Stimulated activated CD8-positive, alpha-beta memory T cell treated with anti-CD3 and anti-CD28 coated beads, Interleukin-12 subunit alpha, Interleukin-12 subunit beta, amount 100 ng/mL, for 4 hours (primary cell): ENCODE measurements at places on chromosomes 13 and 19.

GRCh38 chr13:97212601-97213040, 9.5 kb upstream of the MBNL2 start:
- no peak for DNase-seq

DNA sequence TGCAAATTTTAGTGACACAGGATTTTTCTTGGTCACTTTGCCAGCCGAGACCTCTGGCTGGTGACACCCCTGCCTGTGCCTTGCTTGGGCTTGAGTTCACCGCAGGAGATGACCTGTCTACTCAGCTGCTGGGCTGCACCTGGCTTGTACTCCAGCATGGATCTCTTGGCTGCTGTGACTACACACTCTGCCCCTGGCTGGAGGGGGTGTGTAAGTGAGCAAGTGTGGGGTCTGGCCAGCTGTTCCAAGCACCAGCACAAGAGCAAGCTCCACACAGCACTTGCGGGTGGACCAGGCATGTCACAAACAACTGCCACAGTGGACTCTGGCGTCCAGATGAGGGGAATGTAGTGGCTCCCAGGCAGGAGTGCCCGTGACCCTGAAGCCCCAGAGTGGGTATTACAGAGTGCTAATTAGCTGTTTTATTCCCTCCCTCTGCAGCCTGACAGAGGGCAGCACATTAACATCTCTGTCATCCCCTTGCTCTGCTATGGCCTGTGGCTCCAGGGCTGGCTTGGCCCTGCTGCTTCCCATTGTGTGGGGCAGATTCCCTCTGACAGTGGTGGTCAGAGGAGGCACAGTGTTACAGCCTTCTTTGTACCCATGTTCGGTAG, 1387.2 kb downstream of the OLFM4 start:
- no peak for DNase-seq

- DNase-seq = peak; percentile 17
These were observed 12.3 kb upstream of the CADM4 start for GRCh38 chr19:43651758-43652545.

GRCh38 chr19:33408538-33409434, 35.3 kb downstream of the CEBPG start:
- DNase-seq = no peak

- no peak for DNase-seq
These were observed 3.4 kb downstream of the CCNE1 start for GRCh38 chr19:29815231-29815630.

DNA sequence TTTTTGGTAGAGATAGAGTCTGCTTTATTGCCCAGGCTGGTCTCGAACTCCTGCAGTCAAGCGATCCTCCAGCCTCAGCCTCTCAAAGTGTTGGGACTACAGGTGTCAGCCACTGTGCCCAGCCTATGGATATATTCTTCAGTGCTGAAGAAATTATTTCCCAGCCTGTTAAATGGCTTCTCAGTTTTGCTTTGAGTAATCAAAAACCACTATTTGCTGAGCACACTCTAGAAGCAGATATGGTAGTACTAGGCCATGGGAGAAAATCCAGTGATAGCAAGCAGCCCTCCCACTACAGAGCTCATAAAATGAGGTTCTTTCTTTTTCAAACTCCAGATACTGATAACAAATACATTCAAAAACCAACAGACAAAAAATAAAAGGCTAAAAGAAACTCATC, 80.6 kb upstream of the CLDN10 start:
- no peak for DNase-seq

DNA sequence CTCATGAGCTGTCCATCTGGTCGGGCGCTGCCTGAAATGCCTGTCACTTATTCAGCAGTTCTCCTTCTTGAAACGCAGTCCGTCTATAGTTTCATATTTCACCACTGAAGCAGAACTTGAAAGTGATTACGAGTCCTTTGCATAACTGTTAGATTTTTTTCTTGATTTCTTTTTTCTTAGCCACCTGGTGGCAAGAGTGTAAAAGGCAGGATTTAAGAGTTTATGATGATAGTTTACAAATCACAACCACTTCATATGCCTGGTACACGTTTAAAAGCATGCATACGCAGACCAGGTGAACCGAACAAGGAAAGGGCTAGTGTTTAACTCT, 45.8 kb downstream of the GGACT start:
- no peak for DNase-seq

GRCh38 chr13:61706899-61707298, 291.2 kb upstream of the PCDH20 start:
- DNase-seq = no peak

DNA sequence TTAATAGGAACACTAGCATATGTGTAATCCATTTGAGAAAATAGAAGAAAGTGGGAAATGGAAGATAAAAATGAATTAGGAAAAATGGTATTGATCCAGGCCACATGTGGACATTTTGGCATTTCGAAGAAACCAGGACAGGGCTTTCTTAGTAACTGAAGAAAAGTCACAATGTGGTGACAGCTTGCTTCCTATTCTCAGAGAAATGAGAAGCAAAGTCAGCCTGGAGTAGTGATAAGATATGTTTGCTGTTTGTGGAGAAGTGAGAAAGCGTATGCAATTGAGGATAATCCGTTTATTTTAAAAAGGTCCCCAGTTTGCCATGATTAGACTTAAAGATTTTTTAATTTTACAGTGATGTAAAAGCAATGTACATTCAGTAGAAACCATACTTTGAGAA, 127.9 kb downstream of the SLITRK6 start:
- no peak for DNase-seq

DNA sequence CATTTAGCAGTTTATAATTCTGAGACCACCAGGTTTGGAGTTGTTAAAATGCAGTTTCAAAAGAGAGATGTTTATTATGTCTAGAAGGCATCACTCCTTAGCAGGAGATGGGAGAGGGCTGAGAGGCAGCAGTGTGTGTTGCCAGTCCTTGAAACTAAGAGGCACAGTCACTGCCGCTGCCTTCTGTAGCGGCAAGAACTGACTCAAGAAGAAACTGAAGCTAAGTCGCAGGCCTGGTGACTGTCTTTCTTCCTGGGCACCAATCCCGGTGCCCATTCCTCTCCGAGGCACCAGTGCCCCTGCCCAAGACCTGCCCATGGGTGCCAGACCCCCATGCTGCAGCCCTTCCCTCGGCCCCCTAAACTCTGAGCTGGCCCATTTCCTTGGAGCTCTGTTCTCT, 20.1 kb downstream of the N4BP2L1 start:
- DNase-seq = no peak

GRCh38 chr13:96089749-96090239, at the start of gene HS6ST3:
TSS of gene HS6ST3 (plus strand) at chr13:96090107.
- DNase-seq = no peak

DNA sequence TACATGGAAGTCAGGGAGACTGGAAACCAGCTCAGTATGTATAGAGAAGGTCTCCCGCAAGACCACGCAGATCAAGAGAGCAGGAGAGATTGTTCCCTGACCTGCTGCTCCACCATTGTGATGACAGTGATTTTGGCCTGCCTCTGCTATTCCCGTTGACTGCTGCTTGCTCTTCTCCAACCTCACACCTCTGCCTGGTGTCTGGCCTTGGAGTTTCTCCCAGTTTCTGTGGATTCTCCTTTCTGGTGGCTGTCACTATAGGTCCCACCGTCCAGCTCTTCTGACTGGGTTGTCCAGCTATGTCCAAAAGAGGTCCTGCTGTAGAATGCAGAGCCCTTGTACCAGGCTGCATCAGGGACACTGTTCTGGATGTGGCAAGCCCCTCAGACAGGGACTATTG, 171.7 kb downstream of the DNAJC15 start:
- DNase-seq = no peak

- no peak for DNase-seq
These were observed 372.0 kb downstream of the EFNB2 start for GRCh38 chr13:106163426-106163825.

GRCh38 chr19:18713550-18714117, 30.2 kb downstream of the CRTC1 start:
- DNase-seq = no peak

DNA sequence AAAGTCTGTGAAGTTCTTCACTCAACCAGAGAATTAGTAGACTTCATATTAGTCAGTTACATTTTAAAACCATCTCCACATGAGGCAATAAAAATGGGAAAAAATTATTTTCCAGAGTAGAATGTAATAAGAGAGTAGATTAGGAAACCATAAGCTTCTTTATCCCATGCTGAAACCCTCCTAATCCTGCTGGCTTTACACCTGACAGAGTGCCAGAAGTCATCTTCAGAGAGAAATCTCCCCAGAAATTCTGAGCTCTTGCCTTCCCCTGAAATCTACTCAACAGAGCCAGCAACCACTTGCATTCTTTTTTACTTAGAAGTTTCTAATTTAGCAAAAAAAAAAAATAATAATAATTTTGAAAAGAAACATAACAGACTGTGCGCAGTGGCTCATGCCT, 279.9 kb downstream of the NHLRC3 start:
- DNase-seq = no peak

- no peak for DNase-seq
These were observed 48.4 kb downstream of the ATP8A2 start for GRCh38 chr13:25420161-25420560.

GRCh38 chr13:106710266-106710665, 142.3 kb upstream of the ARGLU1 start:
- no peak for DNase-seq

GRCh38 chr13:97913206-97913605, 40.3 kb upstream of the IPO5 start:
- no peak for DNase-seq

DNA sequence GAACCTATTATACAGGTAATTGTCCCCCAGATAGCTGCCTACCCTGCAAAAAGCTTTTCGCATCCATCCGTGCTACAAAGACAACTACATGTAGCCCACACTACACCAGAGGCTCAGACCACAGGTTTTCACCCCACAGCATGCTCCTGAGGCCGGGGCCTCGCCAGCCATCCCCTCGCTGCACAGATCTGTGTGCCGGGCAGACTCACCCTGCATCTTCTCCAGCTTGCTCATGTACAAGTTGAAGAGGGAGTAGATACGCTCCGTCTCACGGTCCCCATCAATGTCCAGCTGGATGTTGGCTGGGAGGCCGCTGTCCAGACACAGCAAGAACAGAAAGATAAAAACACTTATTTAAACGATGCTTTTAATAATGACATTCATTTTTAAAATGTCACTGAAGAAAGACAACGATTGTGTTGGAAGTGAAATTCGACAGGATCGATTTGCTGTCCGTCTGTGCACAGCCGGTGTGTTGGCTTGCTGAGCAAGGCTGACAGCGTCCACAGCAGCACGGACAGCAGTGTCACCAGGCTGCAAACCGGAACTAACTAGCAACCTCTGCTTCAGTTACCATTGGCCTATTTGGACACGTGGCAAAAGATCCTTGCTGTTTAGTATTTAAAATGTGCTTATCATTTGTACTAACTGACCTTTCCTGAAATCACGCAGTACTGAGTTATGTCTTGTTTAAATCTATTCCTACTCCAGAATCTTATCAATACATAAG, 18.6 kb upstream of the C13orf46 start:
- DNase-seq = no peak

DNA sequence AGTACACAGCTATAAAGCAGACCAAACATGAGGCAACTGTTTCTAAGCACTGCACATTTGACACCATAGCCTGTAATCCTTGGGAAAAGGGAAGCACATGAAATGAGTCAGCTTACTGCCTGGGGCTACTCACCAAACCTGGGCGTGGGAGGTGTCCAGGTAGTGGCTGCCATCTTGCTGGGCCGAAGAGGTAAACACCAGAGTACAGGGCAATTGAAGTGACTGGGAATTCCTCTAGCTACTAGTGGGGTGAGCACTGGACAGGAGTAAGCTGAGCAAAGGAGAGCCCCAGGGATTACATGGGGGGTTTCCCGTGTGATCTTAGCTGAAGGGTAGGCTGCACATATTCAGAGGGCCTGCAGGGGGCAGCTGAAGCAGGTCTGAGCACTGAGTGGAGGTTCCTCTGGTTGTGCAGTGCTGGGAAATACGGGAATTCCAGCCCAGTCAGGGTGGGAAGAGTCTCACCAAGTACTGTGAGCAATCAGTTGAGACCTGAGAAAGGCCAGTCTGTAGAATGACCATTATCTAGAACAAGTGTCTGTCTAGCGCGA, 140.5 kb downstream of the SLC7A1 start:
- DNase-seq = no peak

- no peak for DNase-seq
These were observed 1.8 kb upstream of the LILRB4 start for GRCh38 chr19:54660964-54661363.

DNA sequence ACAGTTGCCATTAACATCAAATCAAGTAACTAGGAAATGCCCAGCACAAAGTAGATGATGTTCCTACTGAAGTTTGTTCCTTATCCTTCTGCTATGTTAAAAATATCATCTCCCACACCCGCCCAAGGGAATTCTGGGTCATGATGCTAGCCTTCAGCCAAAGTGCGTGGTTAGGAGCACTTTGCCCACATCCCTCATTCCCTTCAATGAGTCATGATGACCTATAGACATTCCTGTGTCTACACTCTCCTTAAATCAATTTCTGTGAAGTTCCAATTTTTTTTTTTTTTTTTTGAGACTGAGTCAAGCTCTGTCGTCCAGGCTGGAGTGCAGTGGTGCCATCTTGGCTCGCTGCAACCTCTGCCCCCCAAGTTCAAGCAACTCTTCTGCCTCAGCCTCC, 17.0 kb downstream of the RXFP2 start:
- DNase-seq = no peak

DNA sequence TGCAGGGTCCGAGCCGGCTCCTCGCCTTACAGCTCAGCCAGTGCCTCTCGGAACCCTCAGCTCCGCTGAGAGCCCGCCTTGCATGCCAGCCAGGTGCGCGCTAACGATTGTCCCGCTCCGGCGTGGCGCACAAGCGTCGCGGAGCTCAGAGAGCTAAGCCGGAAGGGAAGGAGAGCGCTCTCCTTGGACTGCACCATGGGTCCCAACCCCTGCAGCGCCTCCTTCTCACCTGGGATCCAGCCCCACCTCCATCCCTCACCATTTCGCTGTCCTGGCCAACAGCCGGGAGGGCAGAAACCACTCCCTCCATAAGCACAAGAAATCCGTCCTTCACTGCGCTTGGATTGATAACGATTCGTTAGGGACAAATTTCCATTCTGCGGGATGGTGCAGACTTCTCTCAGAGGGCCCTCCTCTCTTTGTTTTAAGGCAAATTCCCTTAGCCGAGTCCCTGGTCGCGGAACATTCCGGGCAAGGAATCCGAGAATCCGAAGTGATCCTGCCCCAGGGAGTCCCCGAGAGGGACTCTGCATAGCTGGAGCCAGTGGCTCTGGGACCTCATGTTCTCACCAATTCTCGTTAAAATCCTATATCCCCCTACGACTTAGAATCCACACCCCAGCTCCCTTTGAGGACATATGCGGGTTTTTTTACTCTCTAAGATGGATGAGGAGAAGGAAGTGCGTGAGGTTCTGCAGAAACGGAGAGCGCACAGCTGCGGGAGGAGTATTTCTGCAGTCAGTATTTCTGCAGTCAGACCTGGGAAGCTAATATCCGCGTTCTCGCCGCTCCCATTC, 2.8 kb downstream of the GSX1 start:
- DNase-seq = no peak
